ENCODE measurements at places on chromosomes 6 and 20.

GRCh38 chr6:14354919-14355572, 237.5 kb downstream of the CD83 start:
- peak; percentile 63 for DNase-seq

GRCh38 chr6:170134031-170134470, 156.8 kb downstream of the DLL1 start:
- DNase-seq, result no peak

DNA sequence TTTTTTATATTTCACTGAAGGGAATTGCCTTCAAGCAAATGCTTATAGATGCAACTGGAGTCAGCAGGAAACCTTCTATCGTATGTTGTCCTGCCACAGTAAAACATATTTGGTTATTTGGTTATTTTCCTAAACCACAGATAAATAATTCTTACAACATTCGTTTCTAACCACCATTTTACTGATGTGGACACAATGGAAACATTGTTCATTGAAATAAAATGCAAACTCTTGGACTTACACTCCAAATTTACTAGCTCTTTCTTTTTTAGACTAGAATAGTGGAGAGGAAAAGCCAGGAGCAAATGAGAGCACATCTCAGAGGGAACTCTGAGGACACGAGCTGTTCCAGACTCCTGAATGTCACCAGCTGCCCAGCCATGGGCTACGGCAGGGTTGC, 114.8 kb downstream of the RPS12 start:
- DNase-seq, result no peak

GRCh38 chr6:13422681-13423221, 64.6 kb downstream of the GFOD1 start:
- DNase-seq, result no peak
